ENCODE measurements at places on chromosomes 5 and 9.

DNA sequence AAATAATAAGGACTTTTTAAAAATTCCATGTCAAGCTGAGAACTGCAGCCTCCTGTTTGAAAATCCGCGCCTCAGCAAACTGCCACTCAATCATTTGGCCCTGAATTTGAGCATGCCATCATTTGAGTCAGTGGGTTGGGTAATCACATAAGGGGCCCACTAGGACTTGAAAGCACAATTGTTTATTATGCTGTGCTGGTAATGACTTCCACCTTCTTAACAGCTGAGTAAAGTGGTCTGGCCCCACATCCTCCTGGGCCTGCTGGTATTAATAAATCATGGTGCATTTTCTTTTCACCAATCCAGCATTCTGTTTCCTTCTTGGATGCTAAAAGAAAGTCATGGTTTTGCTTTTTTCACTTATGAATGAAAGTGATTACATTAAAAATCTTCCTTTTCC, 103.0 kb upstream of the CTSL start:
- H3K36me3 ChIP-seq, result peaks cover 2% of the 10 kb centered on the region
- H3K4me3 ChIP-seq, result no peak overlapping the region
- peaks cover 10% of the 10 kb centered on the region for H3K4me1 ChIP-seq
- H3K27ac ChIP-seq, result no peak overlapping the region

DNA sequence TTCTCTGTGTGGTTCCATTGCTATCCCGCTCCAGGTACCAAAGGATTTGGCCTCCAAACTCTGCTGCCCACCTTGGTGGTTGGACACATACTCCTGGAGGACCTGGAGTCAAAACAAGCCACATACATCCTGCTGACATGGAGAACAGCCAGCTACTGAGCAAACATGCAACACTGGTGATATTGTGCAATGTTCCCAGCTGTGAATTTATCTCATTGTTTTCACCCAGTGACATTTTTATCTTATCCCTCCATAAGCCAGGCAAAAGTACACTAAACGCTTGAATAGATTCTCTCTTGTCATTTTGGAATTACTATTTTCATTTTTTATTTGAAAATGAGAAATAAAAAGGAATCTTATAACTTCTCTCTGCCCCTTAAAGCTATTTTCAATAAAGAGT, 11.1 kb upstream of the CTSL start:
- H3K4me1 ChIP-seq, result peaks cover 1% of the 10 kb centered on the region
- no peak overlapping the region for H3K27ac ChIP-seq
- no peaks in the 10 kb centered on the region for H3K27me3 ChIP-seq
- H3K36me3 ChIP-seq, result no peaks in the 10 kb centered on the region
- no peak for DNase-seq
- H3K4me3 ChIP-seq, result no peak overlapping the region

GRCh38 chr5:15620501-15620900, 120.5 kb downstream of the FBXL7 start:
- H3K27me3 ChIP-seq, result no peaks in the 10 kb centered on the region
- no peaks in the 10 kb centered on the region for H3K4me1 ChIP-seq
- no peak overlapping the region for H3K4me3 ChIP-seq
- H3K27ac ChIP-seq, result no peak overlapping the region
- no peaks in the 10 kb centered on the region for H3K36me3 ChIP-seq

- no peaks in the 10 kb centered on the region for H3K4me1 ChIP-seq
- H3K4me3 ChIP-seq, result no peak overlapping the region
- H3K36me3 ChIP-seq, result no peaks in the 10 kb centered on the region
- no peak for DNase-seq
These were observed 11.9 kb downstream of the FBP2 start for GRCh38 chr9:94581728-94582127.

GRCh38 chr5:58918021-58918729, 335.3 kb downstream of the RAB3C start:
- DNase-seq, result no peak
- no peaks in the 10 kb centered on the region for H3K36me3 ChIP-seq
- no peak overlapping the region for H3K27ac ChIP-seq
- H3K27me3 ChIP-seq, result no peaks in the 10 kb centered on the region

GRCh38 chr5:94396687-94397086, 221.7 kb downstream of the KIAA0825 start:
- H3K36me3 ChIP-seq, result no peaks in the 10 kb centered on the region
- H3K27me3 ChIP-seq, result no peaks in the 10 kb centered on the region
- H3K27ac ChIP-seq, result no peak overlapping the region
- H3K4me3 ChIP-seq, result no peak overlapping the region
